Vagina (tissue), 2 donors: ENCODE measurements at places on chromosomes 16 and 17. TPM values are rescaled to one million over a fixed set of nuclear protein-coding genes. Genes with fewer than 3 reads are reported as not detected.

The GP1BA gene
- not detected for total RNA-seq

The METTL9 gene
- total RNA-seq = 97.7 TPM

The TM4SF5 gene
- not detected for total RNA-seq

The RDM1 gene
- total RNA-seq = 0.49 TPM

The CXCL16 gene
- 6.4 TPM for total RNA-seq

The GRIN2A gene
- total RNA-seq = 1.5 TPM
